Fibroblast of lung (primary cell): ENCODE measurements at places on chromosomes 2 and 18. TPM values are rescaled to one million over a fixed set of nuclear protein-coding genes. Genes with fewer than 3 reads are reported as not detected.

The TSHZ1 gene
- total RNA-seq: 3.9 and 4.3 TPM in 2 replicates

The GLI2 gene
- total RNA-seq: 3.3 TPM in 2 replicates

The TUBB8B gene
- total RNA-seq: not detected in 2 replicates

The LAMA3 gene
- 8.5 and 13.2 TPM in 2 replicates for total RNA-seq

The GREB1L gene
- 0.26 and 0.33 TPM in 2 replicates for total RNA-seq

The MTHFD2 gene
- total RNA-seq: 325 and 334 TPM in 2 replicates

The SERPINB11 gene
- not detected in 2 replicates for total RNA-seq

The TLX2 gene
- total RNA-seq: under 0.01 TPM in 1 of 2 replicates, not detected in the other

The FOSL2 gene
- total RNA-seq: 68.6 and 83.6 TPM in 2 replicates
